ENCODE measurements at places on chromosomes 6 and 20.
A peak's percentile ranks its signal among the peaks of the same experiment; 100 is the strongest.

GRCh38 chr6:38460186-38460585 is 179.5 kb downstream of the BTBD9 start:
- DNase-seq = peak; percentile 30

- DNase-seq = no peak
Measured at GRCh38 chr6:68738039-68738438, 103.0 kb downstream of the ADGRB3 start.

DNA sequence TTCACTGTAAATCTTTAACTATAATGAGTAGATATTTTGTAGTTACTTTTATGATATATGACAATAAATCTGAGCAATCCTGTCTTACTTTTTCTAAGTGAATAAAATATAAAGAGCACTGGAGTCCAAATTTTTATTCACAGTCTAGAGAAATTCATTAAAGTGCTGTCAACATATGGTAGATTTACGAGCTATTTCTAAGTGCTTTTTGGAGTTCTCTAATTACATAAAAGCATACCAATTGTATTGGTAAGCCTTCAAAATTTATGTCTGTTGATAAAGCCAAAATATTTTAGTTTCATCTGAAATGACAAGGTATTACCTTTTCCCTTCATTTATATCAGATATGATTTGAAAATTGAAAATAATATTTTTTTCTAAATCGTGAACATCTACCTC is 75.4 kb downstream of the MAN1A1 start:
- no peak for DNase-seq

DNA sequence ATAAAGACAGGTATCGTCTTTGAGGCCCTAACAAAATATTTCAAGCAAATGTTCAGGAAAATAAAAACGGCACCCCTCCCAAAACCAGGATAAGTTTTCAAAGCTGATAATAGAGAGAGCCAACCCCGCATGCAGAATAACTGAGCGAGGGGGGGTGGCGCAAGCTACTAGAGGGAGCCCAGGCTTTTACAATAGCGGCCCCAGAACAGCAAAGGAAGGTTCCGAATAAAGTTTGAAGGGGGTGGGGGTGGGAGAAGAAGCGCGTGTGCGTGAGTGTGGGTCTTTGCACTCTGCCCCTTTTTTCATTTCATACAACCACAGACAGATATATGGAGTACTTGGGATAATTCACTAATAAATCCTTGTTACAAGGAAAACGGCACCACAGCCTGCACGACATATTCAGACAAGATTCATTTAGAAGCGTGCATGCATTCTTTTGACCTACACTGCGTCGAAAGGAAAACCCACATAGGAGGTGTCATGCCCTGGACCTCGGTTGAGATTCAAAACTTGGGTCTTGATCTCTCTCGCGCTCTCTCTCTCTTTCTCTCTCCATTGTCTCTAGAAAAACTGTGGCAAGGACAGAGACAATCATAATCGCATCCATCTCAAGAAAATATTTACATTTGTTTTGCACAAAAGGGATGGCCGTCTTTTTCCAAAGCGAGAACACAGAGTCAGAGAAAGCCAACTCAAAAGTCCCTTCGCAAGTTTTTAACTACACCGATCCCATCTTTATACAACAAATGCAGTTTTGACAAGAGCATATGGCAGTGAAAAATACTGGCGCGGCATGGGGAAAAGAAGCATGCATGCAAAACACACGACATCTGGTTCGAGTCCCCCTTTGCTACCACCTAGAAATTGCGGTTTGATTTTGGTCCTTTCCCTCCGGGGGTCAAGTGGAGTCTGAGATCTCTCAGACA is 1.6 kb downstream of the OLIG3 start:
- no peak for DNase-seq

DNA sequence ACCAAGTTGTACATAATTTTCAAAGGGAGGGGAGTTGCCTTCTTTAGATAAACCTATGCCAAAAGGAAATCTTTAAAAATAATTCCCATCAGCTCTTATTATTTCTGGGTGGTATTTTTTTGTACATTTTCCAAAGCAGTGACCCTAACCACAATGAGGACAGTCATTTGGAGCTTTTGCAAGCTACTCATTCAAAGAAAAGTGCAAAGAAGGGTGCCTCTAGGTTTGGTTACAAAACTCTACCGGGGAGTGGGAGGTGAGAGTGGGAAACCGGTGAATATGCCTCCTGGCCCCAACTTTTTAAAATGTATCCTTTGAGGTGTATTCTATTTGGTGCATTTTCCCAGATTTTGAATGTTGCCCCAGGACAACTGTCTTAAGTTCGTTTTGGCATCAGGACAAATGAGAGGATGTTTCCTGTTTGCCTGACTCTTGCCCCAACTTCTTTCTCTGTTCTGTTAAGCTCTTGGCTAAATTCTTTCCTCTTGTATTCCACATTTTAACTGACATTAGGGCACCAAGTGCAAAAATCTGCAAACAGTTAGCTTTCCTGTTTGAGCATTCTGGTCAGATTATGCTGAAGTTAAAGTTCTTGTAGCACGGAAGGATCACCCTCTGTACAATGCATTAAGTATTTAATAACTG is 78.9 kb downstream of the SLX4IP start:
- DNase-seq = no peak
